ENCODE measurements at places on chromosomes 4 and X.

GRCh38 chrX:143623657-143624056, 12.2 kb downstream of the SLITRK4 start:
- no peaks in the 10 kb centered on the region for H3K27me3 ChIP-seq
- no peaks in the 10 kb centered on the region for H3K4me1 ChIP-seq
- no peak overlapping the region for H3K27ac ChIP-seq
- no peak overlapping the region for H3K4me3 ChIP-seq
- no peak for DNase-seq
- no peaks in the 10 kb centered on the region for H3K36me3 ChIP-seq

GRCh38 chrX:118526149-118526548, 30.5 kb downstream of the DOCK11 start:
- H3K27ac ChIP-seq, result no peak overlapping the region
- no peak for DNase-seq
- H3K4me3 ChIP-seq, result no peak overlapping the region
- no peaks in the 10 kb centered on the region for H3K27me3 ChIP-seq
- no peaks in the 10 kb centered on the region for H3K4me1 ChIP-seq

DNA sequence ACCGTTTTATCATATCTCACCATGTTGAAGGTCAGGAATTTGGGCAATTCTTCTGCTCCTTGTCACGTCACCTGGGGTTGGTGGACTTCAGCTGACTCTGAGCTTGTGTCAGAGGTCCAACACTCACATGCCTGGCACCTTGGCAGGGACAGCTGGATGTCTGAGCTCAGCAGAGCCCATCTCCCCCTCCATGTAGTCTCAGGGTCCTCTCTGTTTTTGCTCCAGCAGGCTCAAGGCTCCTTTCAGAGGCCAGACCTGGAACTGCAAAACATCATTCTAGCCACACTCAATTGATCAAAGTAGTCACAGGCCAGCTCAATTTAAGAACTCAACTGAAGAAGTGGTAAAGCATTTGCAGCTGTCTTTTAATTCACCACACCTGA, 45.4 kb downstream of the EDNRA start:
- DNase-seq, result no peak
- no peaks in the 10 kb centered on the region for H3K4me1 ChIP-seq
- H3K4me3 ChIP-seq, result no peak overlapping the region
- H3K36me3 ChIP-seq, result no peaks in the 10 kb centered on the region
- no peaks in the 10 kb centered on the region for H3K27me3 ChIP-seq

- H3K4me1 ChIP-seq, result no peaks in the 10 kb centered on the region
- no peak overlapping the region for H3K27ac ChIP-seq
- no peak for DNase-seq
Measured at GRCh38 chr4:80069108-80069836, 3.8 kb downstream of the ANTXR2 start.

GRCh38 chrX:68146054-68146453, 287.2 kb downstream of the OPHN1 start:
- DNase-seq, result peak; percentile 46
- H3K27ac ChIP-seq, result no peak overlapping the region
- no peaks in the 10 kb centered on the region for H3K36me3 ChIP-seq
- no peaks in the 10 kb centered on the region for H3K27me3 ChIP-seq
- H3K4me1 ChIP-seq, result peaks cover 9% of the 10 kb centered on the region
- H3K4me3 ChIP-seq, result no peak overlapping the region

GRCh38 chr4:99832321-99832720, 15.7 kb downstream of the DAPP1 start:
- H3K27ac ChIP-seq, result no peak overlapping the region
- peak; percentile 19 for DNase-seq
- H3K4me1 ChIP-seq, result no peaks in the 10 kb centered on the region
- no peaks in the 10 kb centered on the region for H3K36me3 ChIP-seq
- no peaks in the 10 kb centered on the region for H3K27me3 ChIP-seq

GRCh38 chr4:133474501-133474900, 325.4 kb downstream of the PCDH10 start:
- no peak overlapping the region for H3K4me3 ChIP-seq
- peak; percentile 26 for DNase-seq
- H3K27ac ChIP-seq, result no peak overlapping the region
- H3K4me1 ChIP-seq, result no peaks in the 10 kb centered on the region

DNA sequence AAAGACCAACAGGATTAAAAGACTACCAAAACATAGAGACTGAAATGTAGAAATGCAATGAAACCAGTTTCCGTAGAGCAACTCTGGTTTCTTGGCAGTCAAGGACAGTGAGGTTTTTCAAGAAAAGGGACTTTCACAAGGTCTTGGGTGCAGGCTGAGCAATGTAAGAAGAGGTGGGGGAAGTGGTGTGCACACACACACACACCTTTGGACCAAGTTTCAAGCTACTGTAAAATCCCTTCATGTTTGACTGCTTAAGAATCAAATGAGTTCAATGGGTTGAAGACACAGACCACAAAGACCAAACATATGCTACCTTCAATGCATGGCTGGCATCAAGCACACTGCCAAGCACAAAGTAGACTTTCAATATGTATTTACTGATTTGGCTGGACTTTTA, 17.8 kb upstream of the MCF2 start:
- no peaks in the 10 kb centered on the region for H3K36me3 ChIP-seq
- H3K27me3 ChIP-seq, result no peaks in the 10 kb centered on the region
- DNase-seq, result no peak
- H3K4me1 ChIP-seq, result no peaks in the 10 kb centered on the region
- H3K27ac ChIP-seq, result no peak overlapping the region
- no peak overlapping the region for H3K4me3 ChIP-seq

DNA sequence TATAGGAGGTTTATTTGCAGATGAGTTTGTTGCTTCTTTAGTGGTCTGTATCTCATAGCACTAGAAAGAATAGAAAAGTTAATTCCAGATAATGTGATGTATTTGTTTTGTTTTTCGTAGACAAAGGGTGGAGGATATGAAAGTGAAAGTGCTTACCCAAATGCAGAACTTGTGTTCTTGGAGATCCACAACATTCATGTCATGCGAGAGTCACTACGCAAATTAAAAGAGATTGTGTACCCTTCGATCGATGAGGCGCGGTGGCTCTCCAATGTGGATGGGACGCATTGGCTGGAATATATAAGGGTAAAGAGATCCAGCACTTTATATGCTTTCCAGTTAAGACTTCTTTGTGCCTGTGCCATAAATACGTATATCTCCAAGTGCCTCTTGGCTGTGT, 43.3 kb downstream of the MTMR1 start:
- H3K4me3 ChIP-seq, result no peak overlapping the region
- no peaks in the 10 kb centered on the region for H3K27me3 ChIP-seq
- H3K27ac ChIP-seq, result no peak overlapping the region
- H3K4me1 ChIP-seq, result no peaks in the 10 kb centered on the region

DNA sequence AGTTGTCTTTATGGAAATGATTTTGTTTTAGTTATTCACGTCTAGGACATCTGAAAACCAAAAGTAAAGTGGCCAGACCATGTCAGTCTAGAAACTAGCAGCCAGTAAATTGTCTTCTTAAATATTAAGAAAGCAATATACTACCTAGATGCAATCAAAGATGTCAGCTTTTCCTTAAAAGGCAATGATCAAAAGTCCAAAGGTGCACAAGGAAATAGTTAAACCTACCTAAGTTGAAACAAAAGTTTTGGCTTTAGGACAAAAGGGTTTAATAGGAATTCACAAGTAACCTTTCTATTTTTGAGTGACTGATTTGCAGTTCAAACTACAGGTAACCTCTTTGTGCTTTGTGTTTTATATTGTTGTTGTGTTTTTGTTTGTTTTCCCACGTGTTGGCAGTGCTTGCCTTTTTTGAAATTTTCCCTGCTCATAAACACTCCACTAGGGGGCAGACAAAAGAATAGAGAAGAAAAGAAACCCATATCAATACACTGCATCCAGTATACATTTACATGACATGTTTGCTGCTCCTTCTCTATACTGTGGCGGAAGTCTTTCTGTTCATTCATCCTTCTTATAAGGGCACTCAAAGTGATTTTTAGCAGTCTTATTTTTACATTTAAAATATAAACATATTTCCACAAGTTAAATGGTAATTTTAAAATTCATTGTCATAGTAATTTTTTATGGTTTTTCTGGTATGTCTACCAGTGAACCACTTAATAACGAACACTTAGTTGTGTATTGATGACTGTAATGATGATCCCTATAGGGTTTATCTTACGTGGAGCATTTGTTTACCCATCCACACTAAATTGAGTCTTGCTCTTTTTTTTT, 62.7 kb downstream of the GAB1 start:
- H3K4me3 ChIP-seq, result no peak overlapping the region
- no peaks in the 10 kb centered on the region for H3K36me3 ChIP-seq
- H3K27ac ChIP-seq, result no peak overlapping the region

DNA sequence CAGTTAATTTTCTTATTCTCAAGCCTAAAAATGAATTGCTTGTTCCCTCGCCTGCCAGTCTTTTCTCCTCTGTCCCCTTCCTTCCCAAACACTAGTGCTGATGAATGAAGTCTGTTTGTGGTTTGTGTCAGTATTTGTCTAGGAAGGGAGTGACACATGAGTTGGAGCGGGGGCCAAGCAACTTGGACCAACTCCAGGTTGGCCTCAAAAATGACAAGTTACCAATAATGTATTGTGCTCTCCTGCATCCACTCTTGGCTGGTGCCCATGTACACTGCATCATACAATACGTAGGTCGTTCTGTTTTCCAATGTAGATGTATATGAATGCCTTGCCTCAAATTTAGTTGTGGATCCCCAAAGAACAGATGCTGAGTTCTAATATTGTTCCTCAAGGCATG, 223.0 kb upstream of the GPC4 start:
- peaks cover 2% of the 10 kb centered on the region for H3K27me3 ChIP-seq
- no peak overlapping the region for H3K4me3 ChIP-seq
- H3K36me3 ChIP-seq, result no peaks in the 10 kb centered on the region
- H3K4me1 ChIP-seq, result peaks cover 13% of the 10 kb centered on the region

GRCh38 chr4:95674521-95674981, 125.8 kb upstream of the UNC5C start:
- no peaks in the 10 kb centered on the region for H3K4me1 ChIP-seq
- H3K27ac ChIP-seq, result no peak overlapping the region
- H3K4me3 ChIP-seq, result no peak overlapping the region
- H3K36me3 ChIP-seq, result no peaks in the 10 kb centered on the region
- DNase-seq, result no peak

DNA sequence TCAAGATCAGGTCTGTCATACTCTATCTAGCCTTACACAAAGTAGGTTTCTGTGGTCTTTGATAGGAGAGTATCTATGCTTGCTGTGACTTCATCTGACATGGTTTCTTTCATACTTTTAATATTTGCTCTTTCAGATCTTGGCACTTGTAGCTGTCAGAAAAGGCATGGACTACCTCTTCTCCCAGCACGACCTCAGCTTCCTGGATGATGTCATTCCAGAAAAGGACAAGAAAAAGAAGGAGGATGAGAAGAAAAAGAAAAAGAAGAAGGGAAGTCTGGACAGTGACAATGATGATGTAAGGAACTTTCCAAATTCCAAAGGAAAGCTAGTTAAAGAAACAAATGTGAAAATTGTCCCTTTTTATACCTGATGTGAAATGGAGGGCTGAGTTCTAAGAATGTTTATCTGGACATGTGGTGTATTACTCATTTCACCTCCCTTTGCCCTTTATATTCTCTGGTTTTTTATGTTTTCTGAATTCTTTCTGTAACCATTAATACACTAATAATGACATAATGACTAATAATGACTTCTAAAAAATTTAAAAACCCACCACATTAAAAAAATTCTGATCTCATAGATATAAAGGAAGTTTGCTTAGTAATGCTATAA, 221.2 kb downstream of the SLC4A4 start:
- no peak overlapping the region for H3K4me3 ChIP-seq
- DNase-seq, result no peak
- no peaks in the 10 kb centered on the region for H3K27me3 ChIP-seq
- peaks cover 17% of the 10 kb centered on the region for H3K36me3 ChIP-seq
- no peak overlapping the region for H3K27ac ChIP-seq

DNA sequence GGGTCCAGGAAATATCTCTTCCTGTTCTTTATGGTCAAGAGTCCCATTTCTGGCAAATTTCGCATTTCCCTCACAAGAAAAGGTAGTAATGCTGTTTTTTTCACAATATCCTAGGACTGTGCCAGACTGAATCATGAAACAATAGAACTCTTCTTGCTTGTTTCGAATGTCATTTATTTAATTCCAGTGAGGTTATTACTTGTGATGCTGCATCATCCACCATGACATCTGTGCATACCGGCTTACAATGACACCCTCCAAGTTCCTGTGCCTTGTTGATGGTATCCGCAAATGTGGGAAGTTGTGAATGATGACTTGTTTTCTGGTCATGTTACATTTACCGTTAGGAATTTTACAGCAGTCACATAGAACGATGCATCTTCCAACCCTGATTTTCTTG, 42.9 kb upstream of the SPRY1 start:
- peaks cover 6% of the 10 kb centered on the region for H3K4me1 ChIP-seq
- H3K36me3 ChIP-seq, result no peaks in the 10 kb centered on the region
- no peak overlapping the region for H3K4me3 ChIP-seq
- DNase-seq, result no peak
- H3K27me3 ChIP-seq, result no peaks in the 10 kb centered on the region

- DNase-seq, result no peak
- H3K27me3 ChIP-seq, result no peaks in the 10 kb centered on the region
- H3K4me3 ChIP-seq, result no peak overlapping the region
- H3K4me1 ChIP-seq, result no peaks in the 10 kb centered on the region
- H3K27ac ChIP-seq, result no peak overlapping the region
Measured at GRCh38 chr4:31187979-31188378, 467.8 kb downstream of the PCDH7 start.

DNA sequence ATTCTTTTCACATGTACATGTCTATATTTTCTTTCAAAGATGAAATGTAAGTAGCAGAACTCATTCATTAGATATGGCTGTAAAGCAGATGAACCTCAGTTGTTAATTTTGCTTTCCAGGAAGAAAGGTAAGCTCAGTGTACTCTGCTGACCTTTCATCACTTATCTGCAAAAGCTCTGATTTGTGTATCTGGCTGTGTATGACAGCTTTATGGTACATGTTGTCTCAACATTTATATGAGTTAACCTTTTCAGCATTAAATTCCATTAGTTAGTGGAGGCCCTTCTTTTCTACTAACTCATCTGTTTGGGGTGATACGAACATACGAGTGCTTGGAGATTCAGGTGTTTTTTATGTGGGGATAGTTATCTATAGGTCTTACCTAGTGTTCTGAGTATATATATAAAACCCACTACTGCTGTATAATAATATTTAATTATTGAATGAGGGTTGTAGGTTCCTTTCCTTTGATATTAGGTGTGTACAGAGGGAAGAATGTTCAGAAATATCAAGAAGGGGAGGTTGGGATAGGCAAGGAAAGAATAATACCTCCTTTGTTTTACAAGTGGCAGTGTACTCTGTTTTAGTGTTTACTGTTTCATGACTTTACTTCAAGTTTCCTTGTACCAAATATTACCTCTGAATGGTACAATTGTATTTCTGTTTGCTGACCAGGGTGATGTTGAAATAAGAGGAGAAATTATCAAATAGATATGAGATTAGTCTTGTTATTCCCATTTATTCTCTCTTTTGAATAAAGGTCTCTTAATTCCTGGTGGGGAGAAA, 395.5 kb downstream of the ARHGAP24 start:
- H3K36me3 ChIP-seq, result no peaks in the 10 kb centered on the region
- no peak overlapping the region for H3K4me3 ChIP-seq
- H3K4me1 ChIP-seq, result peaks cover 10% of the 10 kb centered on the region
- DNase-seq, result no peak
- no peaks in the 10 kb centered on the region for H3K27me3 ChIP-seq

- H3K4me3 ChIP-seq, result no peak overlapping the region
- DNase-seq, result no peak
- H3K36me3 ChIP-seq, result no peaks in the 10 kb centered on the region
- no peaks in the 10 kb centered on the region for H3K4me1 ChIP-seq
- H3K27me3 ChIP-seq, result no peaks in the 10 kb centered on the region
Measured at GRCh38 chr4:133081246-133081645, 67.8 kb upstream of the PCDH10 start.

GRCh38 chr4:21887481-21887880, 61.1 kb downstream of the KCNIP4 start:
- H3K36me3 ChIP-seq, result no peaks in the 10 kb centered on the region
- H3K27ac ChIP-seq, result no peak overlapping the region
- no peaks in the 10 kb centered on the region for H3K27me3 ChIP-seq
- H3K4me3 ChIP-seq, result no peak overlapping the region
